Activated T-cell treated with anti-CD3 and anti-CD28 coated beads, Interleukin-2, amount 50 U/mL, for 72 hours (primary cell): ENCODE measurements at places on chromosomes 5 and 9. TPM values are rescaled to one million over a fixed set of nuclear protein-coding genes. Genes with fewer than 3 reads are reported as not detected.

DNA sequence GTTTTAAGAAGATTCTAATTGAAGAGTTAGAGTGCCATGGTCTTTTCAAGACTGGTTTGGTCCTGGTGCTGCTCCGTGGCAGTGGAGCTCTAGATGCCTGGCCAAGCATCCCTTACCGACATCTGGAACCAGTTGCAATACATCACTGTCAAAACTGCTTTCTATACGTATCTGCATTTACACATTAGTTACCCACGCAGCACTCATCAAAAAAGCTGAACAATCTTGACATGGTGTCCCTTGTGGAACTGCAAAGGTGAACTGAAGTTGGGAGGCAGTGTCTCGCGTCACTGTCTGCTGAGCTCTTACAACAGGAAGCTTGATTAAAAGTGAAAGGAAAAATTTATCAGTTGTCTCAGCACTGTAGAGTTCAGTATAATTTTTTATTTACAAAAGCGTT is 82.6 kb downstream of the PBX3 start:
- H3K27ac ChIP-seq = peak overlapping the region; percentile 73
- no peaks in the 10 kb centered on the region for H3K27me3 ChIP-seq
- peak overlapping the region; percentile 77 for H3K4me3 ChIP-seq

PDCD1LG2 gene
- 3.0 TPM for total RNA-seq

NR2F1-AS1 gene
- 0.41 TPM for total RNA-seq

- H3K4me3 ChIP-seq = no peak overlapping the region
- H3K27ac ChIP-seq = no peak overlapping the region
- no peak for DNase-seq
- no peaks in the 10 kb centered on the region for H3K4me1 ChIP-seq
- no peaks in the 10 kb centered on the region for H3K27me3 ChIP-seq
Observed at GRCh38 chr5:1470762-1471211, 25.5 kb upstream of the SLC6A3 start.

GRCh38 chr9:129273941-129274684 is 96.1 kb upstream of the IER5L start:
- peaks cover 6% of the 10 kb centered on the region for H3K27me3 ChIP-seq
- H3K4me3 ChIP-seq = no peak overlapping the region
- DNase-seq = no peak

GTF2H2 gene
- total RNA-seq = 30.0 TPM

- peaks cover 39% of the 10 kb centered on the region for H3K27me3 ChIP-seq
- no peaks in the 10 kb centered on the region for H3K36me3 ChIP-seq
- peaks cover 9% of the 10 kb centered on the region for H3K4me1 ChIP-seq
- H3K27ac ChIP-seq = no peak within 1 kb of the TSS
- no peak for DNase-seq
Observed at GRCh38 chr9:136711751-136712689, at the start of gene DIPK1B. TSS of gene DIPK1B (plus strand) at chr9:136712572. CDS start at chr9:136712666, 94 bp downstream.

DNA sequence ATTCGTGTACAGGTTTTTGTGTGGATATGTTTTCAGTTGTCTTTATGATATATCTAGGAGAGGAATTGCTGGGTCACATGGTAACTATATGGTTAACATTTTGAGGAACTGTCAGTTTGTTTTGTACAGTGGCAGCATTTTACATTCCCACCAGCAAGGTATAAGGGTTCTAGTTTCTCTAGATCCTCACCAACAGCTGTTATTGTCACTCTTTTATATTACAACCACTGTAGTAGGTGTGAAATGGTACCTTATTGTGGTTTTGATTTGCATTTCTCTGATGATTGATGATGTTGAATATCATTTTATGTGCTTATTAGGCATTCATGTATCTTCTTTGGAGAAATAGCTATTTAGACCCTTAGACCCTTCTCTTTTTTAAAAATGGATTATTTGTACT is 82.9 kb downstream of the CCDC171 start:
- no peak for DNase-seq
- no peaks in the 10 kb centered on the region for H3K27me3 ChIP-seq
- H3K4me1 ChIP-seq = no peaks in the 10 kb centered on the region
- H3K27ac ChIP-seq = no peak overlapping the region
- H3K4me3 ChIP-seq = no peak overlapping the region

GRCh38 chr5:80117446-80117845 is 82.3 kb downstream of the THBS4 start:
- peaks cover 24% of the 10 kb centered on the region for H3K36me3 ChIP-seq
- no peak overlapping the region for H3K27ac ChIP-seq
- H3K4me1 ChIP-seq = peaks cover 24% of the 10 kb centered on the region
- DNase-seq = no peak

ADAMTS2 gene
- total RNA-seq = not detected

DDX41 gene
- total RNA-seq = 89.2 TPM

- no peak for DNase-seq
- peaks cover 10% of the 10 kb centered on the region for H3K36me3 ChIP-seq
- no peak overlapping the region for H3K4me3 ChIP-seq
- no peak overlapping the region for H3K27ac ChIP-seq
- no peaks in the 10 kb centered on the region for H3K27me3 ChIP-seq
Observed at GRCh38 chr9:128344931-128345605, 4.7 kb downstream of the SLC27A4 start.

CDH6 gene
- total RNA-seq = not detected
